Tibial artery (tissue), 4 donors: ENCODE measurements at places on chromosomes 2 and 18.

GRCh38 chr18:45376193-45376592, 239.1 kb upstream of the SLC14A2 start:
- DNase-seq = no peak

DNA sequence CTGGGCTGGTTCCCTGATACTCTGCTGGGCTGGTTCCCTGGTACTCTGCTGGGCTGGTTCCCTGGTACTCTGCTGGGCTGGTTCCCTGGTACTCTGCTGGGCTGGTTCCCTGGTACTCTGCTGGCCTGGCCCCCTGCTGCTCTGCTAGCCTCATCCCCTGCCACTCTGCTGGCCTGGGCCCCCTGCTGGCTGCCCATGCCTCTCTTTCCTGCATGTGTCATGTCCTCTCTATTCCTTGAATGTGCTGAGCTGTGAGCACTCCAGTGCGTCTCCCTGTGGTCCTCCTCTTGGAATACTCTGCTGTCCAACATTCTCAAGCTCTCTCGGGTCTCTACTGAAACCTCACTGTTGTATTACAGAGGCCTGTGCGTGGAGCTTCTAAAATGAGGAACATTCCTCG, 216.3 kb downstream of the RNF144A start:
- no peak for DNase-seq

DNA sequence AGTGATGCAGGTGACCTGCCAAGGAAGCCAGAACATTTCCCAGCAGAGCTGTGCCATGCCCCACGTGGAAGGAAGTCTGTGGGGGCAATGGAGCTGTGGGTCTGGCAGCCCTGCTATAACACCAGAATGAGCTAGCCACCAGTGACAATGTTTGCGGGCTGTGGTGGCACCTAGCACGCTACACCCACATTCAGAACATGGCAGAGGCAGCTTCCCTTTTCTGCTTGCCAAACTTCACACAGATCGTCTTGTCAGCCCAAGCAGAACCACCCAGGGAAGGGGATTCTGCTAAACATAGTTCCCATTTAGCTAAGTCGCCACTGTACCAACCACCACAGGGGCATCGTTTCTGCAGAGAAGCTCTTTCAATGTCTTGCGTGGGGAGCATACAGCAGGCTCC, 27.0 kb upstream of the CCDC93 start:
- no peak for DNase-seq

DNA sequence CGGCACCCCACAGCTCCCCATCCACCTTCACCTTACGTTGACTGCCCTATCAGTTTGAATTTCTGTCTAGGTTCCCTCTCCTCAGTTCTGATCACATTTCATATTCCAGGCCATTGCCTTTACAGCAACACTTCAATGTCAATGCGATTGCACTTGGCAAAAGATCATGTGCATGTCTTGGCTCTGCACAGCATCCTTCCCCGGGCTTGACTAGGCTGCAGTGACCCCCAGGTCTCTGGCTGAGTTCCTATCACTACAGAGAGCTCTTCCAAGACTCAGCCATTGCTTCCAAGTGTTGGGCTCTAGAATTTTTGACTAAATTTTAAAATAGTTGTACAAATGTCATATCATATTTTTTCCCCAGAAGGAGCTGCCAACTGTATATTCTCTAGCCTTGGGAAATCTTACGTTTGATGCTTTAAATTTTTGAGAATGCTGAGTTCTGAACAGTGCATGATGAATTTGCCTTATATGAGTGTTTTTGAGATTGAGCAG, 103.8 kb upstream of the NEDD4L start:
- DNase-seq = no peak

GRCh38 chr2:46114996-46115395, 182.2 kb upstream of the EPAS1 start:
- DNase-seq = no peak

- no peak for DNase-seq
These were observed 41.0 kb downstream of the EPB41L5 start for GRCh38 chr2:120053891-120054290.
